Activated CD8-positive, alpha-beta T cell treated with anti-CD3 and anti-CD28 coated beads for 36 hours (primary cell): ENCODE measurements at places on chromosomes 11 and 22. TPM values are rescaled to one million over a fixed set of nuclear protein-coding genes. Genes with fewer than 3 reads are reported as not detected.

DNA sequence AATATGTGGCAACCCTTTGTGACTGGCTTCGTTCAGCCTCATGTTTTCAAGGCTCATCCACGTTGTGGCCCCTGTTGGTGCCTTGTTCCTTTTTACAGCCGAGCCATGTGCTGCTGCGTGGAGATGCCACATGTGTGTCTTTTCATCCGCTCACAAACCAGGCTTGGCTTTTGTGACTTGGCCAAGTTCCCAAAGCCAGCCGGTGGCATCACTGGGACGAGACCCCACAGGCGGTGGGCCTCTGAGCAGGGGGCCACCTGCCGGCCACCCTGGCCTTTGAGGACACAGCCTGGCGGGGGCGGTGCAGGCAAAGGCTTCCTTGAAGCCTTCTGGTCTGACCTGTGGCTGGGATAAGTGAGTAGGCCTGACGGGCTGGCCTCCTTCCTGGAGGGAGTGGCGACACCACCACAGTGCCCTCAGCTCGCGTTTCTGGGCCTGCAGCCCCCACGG lies 10.5 kb downstream of the GRK2 start:
- peak; percentile 83 for DNase-seq

- peak; percentile 67 for DNase-seq
Measured at GRCh38 chr11:118398791-118399559, 2.4 kb upstream of the ATP5MG start.

The PRSS23 gene
- total RNA-seq, result 1.4 TPM

DNA sequence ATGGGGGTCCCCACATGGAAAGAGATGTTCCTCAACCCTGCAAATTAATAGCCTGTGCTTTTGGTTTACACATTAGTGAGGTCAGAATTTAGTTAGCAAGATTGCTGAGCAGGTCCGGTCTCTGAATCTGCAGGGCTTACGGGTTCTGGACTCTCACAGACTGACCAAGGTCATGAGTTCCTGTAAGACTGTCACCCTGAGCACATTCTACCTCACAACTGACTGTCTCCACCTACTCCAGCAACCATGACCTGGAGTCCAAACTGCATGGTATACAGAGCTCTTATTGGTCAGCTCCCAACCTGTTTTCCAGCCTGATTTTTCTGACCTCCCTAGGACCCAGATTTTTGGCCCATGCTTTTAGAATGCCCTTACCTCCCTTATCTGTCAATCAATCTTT lies 28.2 kb downstream of the DKK3 start:
- DNase-seq, result no peak

DNA sequence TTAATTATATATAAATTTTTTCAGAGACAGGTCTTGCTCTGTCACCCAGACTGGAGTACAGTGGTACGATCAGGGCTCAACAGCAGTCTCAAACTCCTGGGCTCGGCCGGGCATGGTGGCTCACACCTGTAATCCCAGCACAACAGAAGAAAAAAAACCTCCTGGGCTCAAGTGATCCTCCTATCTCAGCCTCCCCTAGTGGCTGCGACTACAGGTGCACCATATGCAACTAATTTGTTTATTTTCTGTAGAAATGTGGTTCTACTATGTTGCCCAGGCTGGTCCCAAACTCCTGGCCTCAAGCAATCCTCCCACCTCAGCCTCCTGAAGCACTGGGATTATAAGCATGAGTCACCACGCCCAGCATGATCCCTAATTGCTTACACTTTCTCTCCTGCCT lies 56.1 kb upstream of the SLC35C1 start:
- DNase-seq, result no peak

DNA sequence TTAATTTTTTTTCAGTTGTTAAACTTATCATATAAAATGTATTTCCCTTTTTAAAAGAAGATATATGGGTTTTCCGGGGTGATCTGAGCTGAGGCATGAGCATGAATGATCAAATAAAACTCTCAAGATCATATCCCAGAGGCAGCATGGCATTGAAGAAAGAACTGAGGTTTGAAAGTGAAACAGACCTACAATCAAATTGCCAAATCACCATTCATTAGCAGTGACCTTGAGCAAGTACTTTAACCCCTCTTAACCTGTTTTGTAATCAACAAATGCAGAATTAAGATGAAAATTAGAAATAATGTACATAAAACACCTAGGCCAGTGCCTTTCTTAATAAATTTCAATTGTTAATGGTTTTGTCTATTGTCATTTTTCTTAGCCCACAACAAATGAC lies 116.0 kb downstream of the RBFOX2 start:
- DNase-seq, result no peak

The TPBGL gene
- total RNA-seq, result 0.18 TPM

GRCh38 chr22:46626911-46627805 lies 7.0 kb downstream of the GRAMD4 start:
- DNase-seq, result no peak

- peak; percentile 47 for DNase-seq
Measured at GRCh38 chr11:126355926-126356897, 726 bp downstream of the ST3GAL4 start.

GRCh38 chr22:19291218-19291579 lies 320 bp downstream of the CLTCL1 start:
- peak; percentile 20 for DNase-seq

The CDC42EP1 gene
- 0.72 TPM for total RNA-seq

- no peak for DNase-seq
Measured at GRCh38 chr11:2806351-2807024, 79.1 kb downstream of the CDKN1C start.

- DNase-seq, result peak; percentile 49
Measured at GRCh38 chr11:4072668-4073285, 21.8 kb upstream of the RRM1 start.
